ENCODE measurements at places on chromosomes 1 and 21.

GRCh38 chr1:10278880-10279279 lies 68.5 kb downstream of the KIF1B start:
- no peak for DNase-seq

DNA sequence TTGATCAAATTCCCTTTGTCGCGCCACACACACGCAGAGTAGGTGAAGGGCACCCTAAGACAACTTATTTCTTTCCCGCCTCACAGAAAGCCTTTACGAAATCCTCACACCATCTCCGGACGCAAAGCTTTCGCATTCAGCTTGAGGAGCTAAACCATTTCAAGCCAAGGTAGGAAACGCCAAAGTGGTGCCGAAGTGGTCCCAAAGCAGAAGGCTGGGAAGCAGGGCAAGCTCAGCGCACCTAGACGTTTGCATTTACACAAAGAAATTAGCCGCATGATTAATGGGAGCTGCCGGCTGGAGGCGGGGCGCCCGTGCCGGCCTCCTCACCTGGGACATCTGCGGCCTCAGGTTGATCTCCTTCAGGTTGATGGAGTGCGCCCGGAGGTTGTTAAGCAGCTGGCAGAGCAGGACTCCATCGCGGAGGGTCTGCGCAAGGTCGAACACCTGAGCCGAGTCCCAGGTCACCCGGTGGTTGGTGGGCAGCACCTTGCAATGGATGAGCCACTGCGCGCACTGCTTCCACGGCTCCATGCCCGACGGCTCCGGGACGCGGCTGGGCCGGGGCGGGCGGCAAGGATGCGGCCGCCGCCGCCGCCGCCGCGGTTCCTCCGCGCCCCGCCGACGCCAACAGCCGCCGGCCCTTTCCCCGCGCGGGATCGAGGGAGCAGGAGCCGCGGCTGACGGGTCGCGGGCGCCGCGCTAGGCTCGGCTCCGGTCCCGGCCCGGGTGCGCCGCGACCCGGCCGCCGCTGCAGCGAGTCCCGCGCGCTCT lies 457 bp downstream of the VAV3 start:
- DNase-seq, result no peak

- DNase-seq, result no peak
Measured at GRCh38 chr1:166675213-166675612, 164.1 kb upstream of the POGK start.

DNA sequence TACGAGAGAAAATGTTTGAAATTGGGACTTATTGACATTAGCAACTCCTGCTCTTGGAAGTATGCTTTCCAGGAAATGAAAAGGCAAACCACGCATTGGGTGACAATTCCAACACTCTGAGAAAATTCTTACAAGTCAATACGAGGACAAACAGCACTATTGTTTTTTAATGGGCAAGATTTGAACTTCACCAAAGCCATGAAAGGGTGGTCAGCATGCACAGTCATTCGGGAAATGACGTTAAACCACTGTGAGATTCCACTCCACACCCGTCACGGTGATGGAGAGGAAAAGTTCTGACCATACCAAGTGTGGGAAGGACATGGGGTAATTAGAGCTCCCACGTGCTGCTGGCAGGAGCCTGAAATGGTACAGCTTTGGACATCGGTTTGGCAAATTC lies 12.2 kb upstream of the PRXL2B start:
- no peak for DNase-seq

- DNase-seq, result peak; percentile 77
Measured at GRCh38 chr1:86774305-86775295, 70.2 kb downstream of the SH3GLB1 start.

GRCh38 chr1:171254859-171255258 lies 6.6 kb downstream of the FMO1 start:
- no peak for DNase-seq

All from keratinocyte (primary cell).